Activated naive CD8-positive, alpha-beta T cell treated with anti-CD3 and anti-CD28 coated beads, Interleukin-2, amount 10 ng/mL, durations not matched to agents 7 days and 5 days (primary cell): ENCODE measurements at places on chromosomes 5 and 9. TPM values are rescaled to one million over a fixed set of nuclear protein-coding genes. Genes with fewer than 3 reads are reported as not detected.

Gene TRAF1
- 97.1 TPM for total RNA-seq

DNA sequence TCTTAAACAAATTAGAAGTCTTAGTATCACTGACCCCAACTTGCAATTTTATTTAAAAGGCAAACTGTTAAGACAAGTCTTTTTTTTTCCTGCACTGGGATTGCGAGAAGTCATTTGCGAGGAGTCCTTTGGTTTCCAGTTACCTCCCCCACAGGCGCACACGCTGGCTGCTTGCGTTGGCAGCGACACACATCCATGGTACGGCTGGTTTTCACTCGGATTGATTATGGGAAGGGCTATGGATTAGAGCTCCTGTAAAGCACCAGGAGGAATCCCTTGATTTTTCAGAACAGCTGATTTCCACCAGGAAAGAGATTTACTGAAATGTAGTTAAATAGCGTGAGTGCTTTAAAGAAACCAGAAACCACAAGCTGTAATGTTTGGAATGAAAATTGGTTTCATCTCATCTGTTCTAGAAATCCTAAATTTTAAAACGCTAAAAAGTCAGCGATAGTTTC is 737 bp downstream of the SLC1A3 start:
- H3K36me3 ChIP-seq: no peaks in the 10 kb centered on the region
- no peak for DNase-seq
- H3K4me1 ChIP-seq: peaks cover 15% of the 10 kb centered on the region
- H3K27me3 ChIP-seq: peaks cover 65% of the 10 kb centered on the region
- no peak overlapping the region for H3K27ac ChIP-seq

- no peak for DNase-seq
- H3K4me3 ChIP-seq: no peak overlapping the region
- no peak overlapping the region for H3K27ac ChIP-seq
- no peaks in the 10 kb centered on the region for H3K36me3 ChIP-seq
Observed at GRCh38 chr9:98502976-98503325, 205.8 kb downstream of the GABBR2 start.

Gene TYRP1
- not detected for total RNA-seq

Gene CER1
- total RNA-seq: not detected

Gene SLC27A4
- total RNA-seq: 13.9 TPM
